ENCODE measurements at places on chromosomes 7 and 10.
A peak's percentile ranks its signal among the peaks of the same experiment; 100 is the strongest.

GRCh38 chr7:150373049-150373801 lies 4.6 kb downstream of the REPIN1 start:
- DNase-seq = no peak

- no peak for DNase-seq
Measured at GRCh38 chr10:8817299-8817698, 762.8 kb downstream of the GATA3 start.

DNA sequence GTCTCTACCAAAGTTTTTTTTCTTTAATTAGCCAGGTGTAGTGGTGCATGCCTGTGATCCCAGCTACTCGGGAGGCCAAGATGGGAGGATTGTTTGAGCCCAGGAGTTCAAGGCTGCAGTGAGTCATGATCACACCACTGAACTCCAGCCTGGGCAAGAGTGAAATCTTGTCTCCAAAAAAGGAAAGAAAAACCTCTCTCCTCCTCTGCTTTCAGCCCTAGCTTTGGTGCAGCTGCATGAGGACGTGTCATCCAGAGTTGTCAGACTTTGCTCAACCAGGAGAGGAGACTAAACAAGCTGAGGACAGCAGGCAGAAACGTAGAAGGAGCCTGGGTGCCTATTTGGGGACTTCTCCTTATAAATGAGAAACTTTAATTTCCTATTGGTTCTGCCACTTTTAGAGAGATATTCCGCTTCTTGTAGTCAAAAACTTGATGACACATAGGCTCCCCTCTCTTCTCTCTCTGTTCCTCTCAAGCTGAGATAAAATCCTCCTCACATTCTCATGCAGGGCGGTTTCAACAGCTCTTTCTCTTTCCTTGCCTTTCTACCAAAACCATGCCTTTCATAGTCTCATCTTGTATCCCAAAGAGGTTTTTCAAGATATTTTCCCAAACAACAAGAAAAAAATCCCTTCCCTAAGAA lies 205.4 kb downstream of the ARHGAP12 start:
- no peak for DNase-seq

GRCh38 chr7:112185005-112185834 lies 21.0 kb downstream of the DOCK4 start:
- no peak for DNase-seq

DNA sequence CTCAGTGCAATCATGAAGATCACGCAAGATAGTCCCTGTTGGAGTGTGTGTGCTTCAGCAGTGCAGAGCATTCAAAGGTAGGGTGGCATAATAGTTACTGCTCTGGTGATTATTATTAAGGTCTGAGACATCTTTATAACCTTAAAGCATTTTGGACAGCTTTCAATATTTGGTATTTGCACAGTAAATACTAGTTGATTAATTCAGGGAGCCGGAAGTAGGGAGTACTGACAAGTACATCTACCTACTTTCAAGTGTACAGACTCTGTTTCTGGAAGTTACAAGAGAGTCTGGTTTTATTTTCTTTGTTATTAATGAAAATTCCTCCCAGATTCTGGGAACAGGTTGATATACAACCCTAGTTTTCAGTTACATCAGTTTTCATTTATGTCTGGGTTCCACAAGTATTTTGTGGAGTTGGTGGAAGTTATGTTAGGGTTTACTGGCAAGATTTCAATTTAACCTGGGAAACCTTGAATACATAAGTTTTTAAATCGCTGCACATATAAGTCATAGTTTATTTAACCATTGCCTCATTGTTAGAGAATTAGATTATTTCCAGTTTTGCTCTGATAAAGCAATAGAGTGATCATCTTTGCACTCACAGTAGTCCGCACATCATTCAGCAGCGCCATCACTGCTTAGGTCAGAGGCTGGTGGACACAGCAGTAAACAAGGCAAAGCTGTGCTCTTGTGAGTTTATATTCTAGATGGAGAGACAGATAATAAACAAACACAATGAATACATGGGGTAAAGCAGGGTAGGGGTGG lies 366.6 kb downstream of the REEP3 start:
- no peak for DNase-seq

GRCh38 chr10:132937861-132938260 lies 4.5 kb downstream of the CFAP46 start:
- DNase-seq = no peak

DNA sequence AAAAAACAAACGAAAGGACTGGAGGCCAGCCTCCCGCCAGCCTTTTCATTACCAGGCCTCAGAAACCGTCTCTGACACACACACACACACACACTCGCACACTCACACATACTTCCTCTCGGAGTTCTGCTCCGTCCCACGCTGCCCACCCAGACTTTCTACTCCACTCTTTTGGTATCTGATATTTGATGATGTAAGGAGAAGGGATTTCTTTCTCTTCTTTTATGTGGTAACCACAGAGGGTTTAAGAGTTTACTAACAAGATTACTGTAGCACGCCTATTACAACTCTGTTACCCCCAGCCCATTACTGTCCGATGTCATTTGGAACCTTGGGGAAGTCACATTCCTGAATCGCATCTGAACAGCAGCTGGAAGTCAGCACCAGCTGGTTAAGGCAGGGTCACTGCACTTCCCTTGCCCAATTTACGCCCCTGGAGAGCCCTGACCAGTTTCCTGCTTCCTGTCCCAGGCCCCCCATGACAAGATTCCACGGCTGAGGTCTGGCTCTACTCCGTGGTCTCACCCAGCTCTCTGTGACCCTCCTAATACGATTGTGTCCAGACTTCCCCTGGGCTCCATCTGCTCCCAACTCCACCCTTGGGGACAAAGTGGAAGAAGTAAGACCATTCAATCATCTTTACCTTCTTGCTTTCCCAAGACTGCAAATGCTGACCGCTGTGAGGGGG lies 1.1 kb downstream of the DENND2A start:
- DNase-seq = no peak

GRCh38 chr7:24304494-24305095 lies 20.6 kb downstream of the NPY start:
- DNase-seq = no peak

- DNase-seq = no peak
Measured at GRCh38 chr7:51325908-51326307, 9.3 kb upstream of the COBL start.

- no peak for DNase-seq
Measured at GRCh38 chr7:18760046-18760445, 264.5 kb downstream of the HDAC9 start.

- no peak for DNase-seq
Measured at GRCh38 chr7:141312828-141313521, 238.2 kb upstream of the AGK start.

GRCh38 chr10:34567659-34568253 lies 247.3 kb downstream of the PARD3 start:
- DNase-seq = no peak

- DNase-seq = no peak
Measured at GRCh38 chr7:13421776-13422175, 567.7 kb downstream of the ETV1 start.

GRCh38 chr7:139451638-139452037 lies 31.8 kb downstream of the KLRG2 start:
- peak; percentile 68 for DNase-seq

- DNase-seq = no peak
Measured at GRCh38 chr10:125201108-125201524, 40.8 kb upstream of the CTBP2 start.

DNA sequence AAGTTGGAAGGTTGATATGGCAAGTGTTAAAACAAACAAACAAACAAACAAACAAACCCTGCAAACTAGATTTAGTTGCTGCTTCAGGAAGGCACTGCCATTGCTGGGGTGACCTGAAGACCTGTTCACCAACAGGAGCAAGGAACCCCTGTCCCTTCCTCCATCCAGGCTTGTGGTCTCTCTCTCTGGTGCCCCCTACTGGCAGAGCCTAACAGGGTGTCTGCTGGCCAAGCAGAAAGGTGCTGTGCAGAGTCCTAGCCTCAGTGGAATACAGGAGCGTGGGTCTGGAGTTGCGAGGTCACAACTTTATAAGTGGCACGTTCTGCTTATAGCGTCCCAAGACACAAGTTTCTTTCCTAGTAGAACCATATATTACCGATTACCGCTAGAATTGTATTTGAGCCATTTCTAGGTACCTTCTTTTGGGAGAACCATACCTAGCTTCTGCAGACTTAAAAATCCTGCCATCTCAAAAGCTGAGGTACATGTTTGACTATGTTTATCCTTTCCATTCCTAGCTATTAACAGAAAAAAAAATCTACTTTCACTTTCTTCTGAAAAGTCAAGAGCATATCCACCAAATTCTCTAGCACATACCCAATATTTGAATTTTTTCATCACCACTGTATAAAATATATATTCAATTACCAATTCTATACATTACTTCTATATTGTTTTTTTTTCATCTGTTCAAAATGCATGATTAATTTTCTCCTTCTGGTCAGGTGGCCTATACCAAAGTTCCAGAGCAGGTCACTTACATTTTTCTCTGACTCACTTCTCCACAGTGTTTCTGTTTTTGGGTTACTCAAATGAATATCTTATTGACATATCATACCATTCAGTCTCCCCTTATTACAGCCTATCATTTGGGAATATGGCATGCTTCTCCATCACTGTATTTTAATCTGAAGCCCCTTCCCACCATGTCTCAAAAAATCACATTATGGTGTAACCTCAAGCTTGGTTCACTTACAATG lies 29.1 kb upstream of the CALD1 start:
- DNase-seq = peak; percentile 28

GRCh38 chr7:100865938-100866728 lies 1.1 kb upstream of the TRIP6 start:
- DNase-seq = peak; percentile 57

- no peak for DNase-seq
Measured at GRCh38 chr10:114402233-114402632, 2.1 kb downstream of the AFAP1L2 start.

DNA sequence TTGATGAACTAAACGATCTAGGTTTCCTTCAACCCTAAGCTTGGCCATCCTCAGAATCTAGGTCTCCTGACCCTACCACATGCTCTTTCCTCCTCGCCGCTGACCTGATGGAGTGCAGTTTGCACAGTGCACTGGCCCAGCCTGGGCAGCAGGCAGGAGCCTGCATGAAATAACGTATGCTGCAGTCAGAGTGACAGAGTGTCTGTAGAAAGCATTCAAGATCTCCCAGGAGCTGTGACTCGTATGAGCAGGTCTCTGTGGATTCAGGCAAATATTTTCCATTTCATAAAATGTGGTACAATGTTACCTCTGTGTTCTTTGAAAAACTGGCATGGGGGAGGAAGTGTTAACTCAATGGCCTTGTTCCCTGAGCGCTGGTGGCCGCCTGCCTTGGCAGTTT lies 441.8 kb downstream of the RPS24 start:
- DNase-seq = no peak

DNA sequence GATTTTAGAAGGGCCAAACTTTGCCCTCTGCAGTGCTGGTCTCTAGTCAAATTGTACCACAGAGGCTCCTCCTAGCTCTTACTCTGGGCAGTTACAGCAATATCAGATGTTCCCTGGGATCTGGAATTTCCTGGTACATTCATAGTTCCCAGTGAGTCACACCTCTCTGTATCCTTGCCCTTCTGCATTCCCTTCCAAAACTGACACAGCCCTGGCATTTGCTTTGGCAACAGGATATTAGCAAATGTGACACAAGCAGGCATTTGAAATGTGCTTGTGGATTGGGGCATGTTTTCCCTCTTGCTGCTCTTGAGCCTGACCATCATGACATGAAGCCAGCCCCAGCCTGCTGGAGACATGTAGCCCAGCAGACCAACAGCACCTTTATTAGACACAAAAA lies 284.7 kb upstream of the AKR1E2 start:
- peak; percentile 96 for DNase-seq

DNA sequence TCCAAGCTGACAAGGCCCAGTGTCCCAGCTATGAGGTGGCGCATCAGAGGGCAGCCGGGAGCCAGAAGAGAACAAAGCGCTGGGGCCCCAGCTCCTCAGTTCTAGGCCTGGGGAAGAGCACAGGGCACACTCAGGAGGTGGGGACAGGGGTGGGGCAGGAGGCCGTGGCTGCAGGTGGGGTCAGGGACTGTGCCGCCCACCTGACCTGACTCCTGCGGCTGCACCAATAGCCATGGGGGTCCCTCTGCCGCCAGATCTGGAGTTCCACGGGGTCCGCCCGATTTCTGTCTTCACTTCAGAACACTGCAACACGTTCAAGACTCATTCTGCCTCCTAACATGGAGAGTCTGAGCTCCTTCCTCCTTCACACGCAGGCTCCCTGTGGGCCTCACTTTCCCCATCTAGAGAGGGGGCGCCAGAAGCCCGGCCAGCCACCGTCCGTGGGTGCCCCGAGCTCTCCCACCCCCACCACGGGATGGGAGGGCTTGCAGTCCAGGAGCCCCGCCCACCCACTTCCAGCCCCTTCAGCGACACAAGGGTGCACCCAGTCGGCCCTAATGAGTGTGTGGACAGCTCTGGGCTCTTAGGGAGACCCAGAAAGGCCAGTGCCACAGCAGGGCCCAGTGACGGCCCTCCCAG lies 278.3 kb downstream of the MAD1L1 start:
- DNase-seq = no peak

GRCh38 chr7:92034116-92034515 lies 93.5 kb downstream of the AKAP9 start:
- no peak for DNase-seq

- DNase-seq = no peak
Measured at GRCh38 chr10:112045938-112046337, 137.6 kb downstream of the GPAM start.

DNA sequence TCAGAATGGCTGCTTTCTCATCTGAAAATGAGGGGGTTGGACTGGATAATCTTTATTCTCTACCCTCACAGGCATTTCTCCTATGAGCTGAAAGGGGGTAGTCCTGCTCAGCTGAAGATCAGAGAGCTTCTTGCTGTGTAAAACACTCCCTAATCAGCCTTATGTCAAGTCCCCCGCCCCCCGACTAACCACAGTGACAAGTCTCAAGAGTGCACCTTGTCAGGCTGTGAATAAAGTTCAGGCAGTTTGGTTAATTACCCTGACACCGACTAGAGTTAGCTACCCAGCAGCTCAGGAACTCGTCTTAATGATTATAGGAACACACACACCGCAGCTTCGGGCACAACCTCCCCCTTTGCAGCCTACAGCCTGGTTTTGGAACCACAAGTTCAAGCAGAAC lies 513.7 kb downstream of the RPS24 start:
- no peak for DNase-seq

DNA sequence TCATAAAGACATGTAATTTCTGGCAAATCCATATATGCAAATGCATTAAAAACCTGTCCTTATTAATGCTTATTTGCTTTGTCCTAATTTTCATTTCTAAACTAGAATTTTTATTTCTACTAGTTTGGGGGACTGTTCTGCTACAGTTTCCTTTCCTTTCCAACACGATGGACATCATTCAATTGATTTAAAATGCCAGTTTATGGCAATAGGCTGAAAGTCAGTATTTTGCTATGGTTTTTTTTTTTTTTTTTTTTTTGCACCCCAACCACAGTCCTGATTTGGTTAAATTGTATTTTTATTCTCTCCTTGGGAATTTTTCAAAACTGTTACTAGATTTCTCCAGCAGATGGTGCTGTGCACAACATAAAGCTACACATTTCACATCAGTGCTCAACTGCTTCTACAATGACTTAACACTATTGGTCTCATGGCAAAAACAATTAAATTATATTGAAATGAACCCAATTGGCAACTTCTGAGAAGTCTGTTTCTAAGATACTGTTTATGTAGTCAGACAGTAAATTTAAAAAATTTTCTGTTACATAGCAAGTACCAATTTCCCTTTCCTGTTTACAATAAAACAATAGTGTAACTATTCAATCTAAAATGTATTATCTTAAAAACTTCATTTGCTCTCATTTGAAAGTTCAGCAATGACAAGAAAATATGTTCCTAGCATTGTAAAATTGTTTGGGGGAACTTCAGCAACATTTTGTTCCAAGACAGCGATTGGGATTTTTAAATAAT lies 193.8 kb upstream of the CCDC6 start:
- peak; percentile 48 for DNase-seq
